HT1080 (cell line): ENCODE measurements at places on chromosomes 12 and 14. TPM values are rescaled to one million over a fixed set of nuclear protein-coding genes. Genes with fewer than 3 reads are reported as not detected.

DNA sequence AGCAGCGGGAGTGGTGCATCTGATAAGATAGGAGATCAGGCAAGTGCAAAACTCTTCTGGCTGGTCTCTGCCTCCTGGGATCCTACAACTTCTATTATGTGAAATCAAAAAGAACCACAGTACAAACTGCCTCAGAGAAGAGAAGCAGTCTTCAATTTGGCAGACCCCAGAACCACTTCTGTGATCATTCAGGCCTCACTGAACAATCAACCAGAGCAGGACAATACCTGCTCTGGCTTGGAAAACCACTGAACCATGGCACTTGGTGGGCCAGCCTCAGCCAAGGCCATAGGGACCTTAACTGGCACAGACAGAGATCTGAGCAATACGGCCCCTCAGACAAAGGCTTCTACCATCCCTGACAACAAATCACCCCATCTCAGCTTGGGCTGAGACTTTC, 103.0 kb downstream of the NDUFA12 start:
- no peak for DNase-seq

- no peak for DNase-seq
Observed at GRCh38 chr14:29085546-29085945, 319.0 kb downstream of the FOXG1 start.

- DNase-seq, result no peak
Observed at GRCh38 chr12:6215120-6215807, 15.1 kb downstream of the CD9 start.

GRCh38 chr12:91877456-91878235, 268.0 kb downstream of the BTG1 start:
- DNase-seq, result no peak

DNA sequence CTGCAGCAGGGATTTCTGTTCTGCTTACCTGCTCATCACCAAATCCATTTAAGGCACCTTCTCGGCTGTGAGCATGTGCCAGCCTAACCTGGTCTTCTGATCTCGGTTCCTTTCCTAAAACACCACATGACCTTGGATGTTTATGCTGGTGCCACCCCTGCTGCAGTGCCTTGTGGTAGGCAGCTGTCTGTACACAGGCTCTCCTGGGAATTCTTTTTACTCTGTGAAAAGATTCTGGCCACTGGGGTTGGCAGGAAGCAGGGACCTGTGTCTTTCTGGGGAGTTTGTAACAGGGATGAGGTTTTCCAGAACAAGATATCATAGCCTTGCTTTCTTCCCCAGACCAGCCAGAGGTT, 10.4 kb upstream of the PLEKHG3 start:
- DNase-seq, result no peak

The SLC38A4 gene
- total RNA-seq, result not detected in 2 replicates

- DNase-seq, result no peak
Observed at GRCh38 chr12:52085682-52086180, 6.2 kb downstream of the SMIM41 start.

GRCh38 chr12:75704664-75705063, 193.3 kb upstream of the KRR1 start:
- no peak for DNase-seq

- no peak for DNase-seq
Observed at GRCh38 chr12:41681898-41682297, 462.8 kb downstream of the GXYLT1 start.

DNA sequence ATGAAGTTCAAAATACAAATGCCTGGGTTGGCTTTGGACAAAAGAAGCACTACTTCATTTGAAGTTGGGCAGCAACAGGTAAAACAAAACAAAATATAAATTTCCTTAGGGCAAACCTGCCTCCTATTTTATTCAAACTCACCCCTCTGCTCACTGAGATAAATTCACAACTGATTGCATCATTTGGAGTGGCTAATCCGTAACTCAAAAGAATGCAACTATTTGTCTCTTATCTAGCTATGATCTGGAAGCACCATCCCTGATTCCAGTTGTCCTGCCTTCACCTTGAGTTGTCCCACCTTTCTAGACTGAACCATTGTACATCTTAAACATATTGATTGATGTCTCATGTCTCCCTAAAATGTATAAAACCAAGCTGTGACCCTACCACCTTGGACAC, 145.0 kb downstream of the CCER1 start:
- DNase-seq, result no peak

DNA sequence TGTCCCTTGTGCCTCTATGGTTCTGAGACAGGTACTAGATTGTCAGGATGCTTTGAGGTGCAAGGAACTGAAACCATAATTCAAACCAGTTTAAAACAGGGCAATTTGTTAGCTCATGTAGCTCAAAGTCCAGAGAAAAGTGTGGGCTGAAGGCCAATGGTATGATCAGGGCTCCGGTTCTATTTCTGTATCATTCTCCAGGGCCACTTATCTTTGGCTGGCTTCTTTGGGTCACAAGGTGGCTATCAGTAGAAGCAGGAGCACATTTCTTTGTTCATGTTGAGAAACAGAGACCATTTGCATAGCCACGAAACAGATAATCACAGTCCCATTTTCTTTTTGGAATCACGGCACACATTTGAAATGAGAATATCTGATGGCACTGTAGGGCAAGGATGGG, 294.9 kb downstream of the ETNK1 start:
- no peak for DNase-seq

The FAR2 gene
- total RNA-seq, result 10.1 and 12.4 TPM in 2 replicates

The P2RX4 gene
- 3.5 and 6.0 TPM in 2 replicates for total RNA-seq

DNA sequence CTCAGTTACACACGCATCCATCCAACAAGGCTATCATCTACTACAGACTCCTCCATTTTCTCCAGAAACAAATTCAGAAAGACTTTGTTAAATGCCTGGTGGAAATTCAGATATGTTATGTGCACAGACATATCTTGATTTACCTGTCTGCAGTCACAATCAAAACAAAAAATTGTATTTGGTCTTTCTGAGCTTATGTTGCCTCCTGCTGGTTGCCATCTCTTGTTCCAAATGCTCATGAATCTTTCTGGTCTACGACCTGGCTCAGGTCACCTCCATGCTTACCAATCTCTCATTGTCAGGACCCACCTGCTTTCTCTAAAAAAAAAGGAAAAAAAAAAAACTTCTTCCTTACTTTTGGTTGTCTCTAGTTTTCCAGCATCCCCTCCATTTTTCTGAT, 169.2 kb upstream of the PLXNC1 start:
- no peak for DNase-seq

The MYF6 gene
- total RNA-seq, result not detected in 2 replicates

DNA sequence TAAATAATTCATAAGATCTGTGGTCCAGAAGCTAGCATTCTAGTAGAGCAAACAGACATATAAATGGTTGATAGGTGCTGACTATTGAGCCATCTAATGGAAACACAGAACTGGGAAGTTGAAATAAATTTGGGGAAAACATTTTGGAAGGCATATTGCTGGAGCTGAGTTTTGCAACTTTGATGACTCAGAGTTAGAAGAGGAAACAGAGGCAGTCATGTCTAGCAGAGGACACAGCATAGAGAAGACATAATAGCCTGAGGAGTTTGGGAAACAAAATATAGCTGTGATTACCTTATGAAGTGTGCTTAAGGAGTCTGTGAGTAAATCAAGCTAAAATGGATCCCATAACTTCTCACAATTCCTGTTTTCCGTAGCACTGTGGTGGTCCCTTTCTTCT, 86.9 kb upstream of the FLRT2 start:
- DNase-seq, result no peak

DNA sequence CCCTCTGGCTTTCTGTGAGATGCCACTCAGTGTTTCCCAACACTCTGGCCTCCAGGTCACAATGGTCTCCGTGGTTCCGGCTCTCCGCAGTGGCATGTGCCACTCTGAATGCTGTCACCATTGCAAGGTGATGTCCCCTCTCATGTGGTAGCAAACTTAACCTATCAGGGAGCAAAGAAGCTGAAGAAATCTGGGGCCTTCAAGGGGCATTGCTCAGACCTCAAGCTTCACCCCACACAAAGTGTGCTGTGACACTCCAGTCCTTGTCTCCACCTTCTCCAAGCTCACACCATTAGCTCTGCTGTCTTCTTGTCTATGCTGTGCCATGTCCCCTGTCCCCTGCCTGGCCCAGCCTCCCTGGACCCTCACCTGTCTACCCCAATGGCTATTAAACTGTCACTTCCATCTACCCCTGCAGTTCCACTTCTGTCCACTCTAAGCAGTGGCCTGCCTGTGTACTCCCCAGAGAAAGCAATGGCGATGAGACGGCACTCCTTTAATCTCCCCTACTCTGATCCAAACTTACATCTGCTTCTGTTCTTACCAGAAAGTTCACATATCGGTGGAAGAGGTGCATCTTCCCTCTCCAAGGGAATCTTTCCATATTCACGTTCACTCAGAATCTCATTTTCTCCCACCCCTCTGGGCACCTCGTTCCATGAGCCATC, 93.7 kb downstream of the DHRS2 start:
- no peak for DNase-seq
